A549 treated with RU486 at 1 μM for 4 hours (cell line): ENCODE measurements at places on chromosomes 16 and 17. TPM values are rescaled to one million over a fixed set of nuclear protein-coding genes. Genes with fewer than 3 reads are reported as not detected.

The SNAI3 gene
- 0.11 to 0.22 TPM in 2 of 5 replicates, not detected in the others for total RNA-seq

The METTL9 gene
- total RNA-seq: 75.9 to 101 TPM (median 96.3 TPM) in 5 replicates

The SHISA9 gene
- 0.01 TPM in 1 of 5 replicates, not detected in the others for total RNA-seq

The KCNJ18 gene
- 0.05 TPM in 1 of 5 replicates, not detected in the others for total RNA-seq

The TBC1D3E gene
- not detected in 5 replicates for total RNA-seq

The ZNF23 gene
- total RNA-seq: 4.5 to 8.2 TPM (median 5.1 TPM) in 5 replicates
